ENCODE measurements at places on chromosomes 11 and 22.

DNA sequence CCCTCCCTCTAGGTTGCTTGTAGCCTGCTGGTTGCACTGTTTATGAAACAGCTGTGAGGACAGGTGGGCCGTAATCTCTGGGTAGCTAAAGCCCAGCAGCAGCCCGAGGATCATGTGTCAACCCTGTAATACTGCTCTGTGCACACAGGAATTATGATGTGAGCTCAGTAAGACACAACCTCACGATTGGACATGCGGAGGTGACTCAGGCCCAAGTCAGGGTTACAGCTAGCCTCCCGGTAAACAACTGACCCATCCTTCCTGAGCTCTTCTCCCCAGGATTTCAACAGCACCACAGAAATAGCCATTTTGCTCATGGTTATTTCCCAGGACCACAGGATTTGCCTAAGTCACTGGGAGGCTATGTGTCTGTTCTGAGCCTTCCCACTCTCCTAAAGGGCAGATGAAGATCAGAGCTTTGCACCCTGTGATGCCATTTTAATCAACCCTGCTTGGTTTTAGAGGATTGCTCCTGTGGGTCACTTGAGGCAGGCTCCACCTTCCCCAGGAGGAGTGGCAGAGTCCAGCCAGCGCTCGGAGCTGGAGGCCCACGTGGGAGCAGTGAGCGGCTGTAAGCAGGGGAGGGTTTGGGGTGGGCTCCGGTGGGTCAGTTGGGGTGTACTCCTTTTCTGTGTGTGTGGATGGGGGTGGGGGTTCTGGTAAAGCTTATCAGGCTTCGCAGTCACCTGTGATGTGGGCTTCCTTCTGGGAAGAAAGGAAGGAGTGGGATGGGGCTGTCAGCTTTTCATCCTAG is at the start of gene AMPD3:
Gene AMPD3 (plus strand): TSS at position 387 of the 754 bp plus-strand sequence. CDS start 6,256 bp downstream, outside the sequence.
- DNase-seq, result no peak

GRCh38 chr22:30879415-30879797 is 89.2 kb downstream of the MORC2 start:
- no peak for DNase-seq

DNA sequence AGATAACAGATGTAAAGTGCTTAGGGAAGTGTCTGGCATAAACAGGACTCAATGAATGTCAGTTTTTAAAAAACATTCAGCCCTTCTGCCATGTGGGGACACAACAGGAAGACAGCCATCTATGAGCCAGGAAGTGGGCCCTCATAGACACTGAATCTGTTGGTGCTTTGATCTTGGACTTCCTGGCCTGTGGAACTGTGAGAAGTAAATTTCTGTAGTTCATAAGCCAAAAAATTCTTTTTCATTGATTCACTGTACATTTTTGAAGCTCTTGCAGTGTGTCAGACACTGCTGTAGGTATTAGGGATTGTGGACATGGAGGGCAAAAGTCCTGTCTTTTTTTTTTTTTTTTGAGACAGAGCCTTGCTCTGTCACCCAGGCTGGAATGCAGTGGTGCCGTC is 188.6 kb downstream of the HIPK3 start:
- no peak for DNase-seq

- DNase-seq, result no peak
Observed at GRCh38 chr22:29734406-29734805, 14.6 kb downstream of the CABP7 start.

DNA sequence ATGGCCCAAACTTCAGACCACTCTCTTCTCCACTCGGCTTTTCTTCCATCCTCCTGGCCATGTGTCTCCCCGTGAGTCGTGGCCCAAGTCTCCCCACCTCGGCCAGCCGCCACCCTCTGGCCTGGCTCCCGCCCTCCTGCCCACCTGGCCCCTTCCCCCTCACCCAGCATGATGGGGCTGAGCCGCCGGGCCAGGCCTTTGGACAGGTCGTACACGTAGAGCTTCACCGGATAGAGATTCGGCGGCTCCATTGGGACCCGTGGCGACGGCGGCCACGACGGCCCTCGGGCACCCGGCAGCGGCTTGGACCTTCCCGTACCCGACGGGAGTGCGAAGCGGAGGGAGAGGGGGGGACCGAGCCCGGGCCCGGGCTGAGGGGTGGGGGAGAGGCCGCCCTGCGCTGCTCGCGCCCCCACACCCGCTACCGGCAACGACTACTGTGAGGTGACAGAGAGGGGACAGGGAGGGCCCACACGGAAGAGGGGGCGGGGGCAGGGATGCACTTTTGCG is at the start of gene DESI1:
Gene DESI1 (minus strand): TSS at position 455 of the 510 bp plus-strand sequence. CDS start 204 bp downstream, at position 251.
- DNase-seq, result no peak

- no peak for DNase-seq
Observed at GRCh38 chr11:383431-383830, 10.6 kb upstream of the PKP3 start.

DNA sequence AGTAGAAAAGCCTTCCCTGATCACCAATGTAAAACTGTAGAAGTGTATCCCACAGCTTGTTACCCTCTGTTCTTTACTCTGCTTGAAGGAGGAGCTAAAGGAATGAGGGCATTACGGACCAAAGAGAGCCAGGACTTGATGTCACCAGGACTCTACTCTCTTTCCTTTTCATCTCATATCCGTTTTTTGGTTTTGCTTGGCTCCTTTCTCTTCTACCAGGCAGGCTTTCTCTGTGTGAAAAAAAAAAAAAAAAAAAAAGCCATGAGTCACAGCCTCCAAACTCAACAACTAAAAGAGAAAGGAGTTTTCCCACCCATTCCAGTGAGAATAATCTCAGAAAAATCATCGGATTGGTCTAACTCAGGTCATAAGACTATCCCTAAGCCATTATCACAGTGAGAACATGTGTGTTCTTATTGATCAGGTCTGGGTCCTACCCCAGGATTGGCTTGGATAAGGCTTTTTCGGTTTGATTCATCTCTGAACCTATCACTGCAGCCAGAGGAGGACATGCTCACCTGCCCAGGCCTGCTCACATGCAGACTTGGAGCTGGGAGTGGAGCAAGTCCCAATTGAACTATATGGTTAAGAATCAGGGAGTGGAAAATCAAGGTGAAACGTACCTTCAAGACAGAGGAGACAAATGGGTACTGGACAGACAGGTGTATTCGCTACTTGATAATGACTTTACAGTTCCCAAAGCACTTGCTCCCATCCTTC is 19.4 kb upstream of the LRRC55 start:
- DNase-seq, result no peak

GRCh38 chr11:130813638-130814037 is 102.6 kb downstream of the SNX19 start:
- DNase-seq, result no peak

- no peak for DNase-seq
Observed at GRCh38 chr22:47090591-47091245, 328.3 kb downstream of the TBC1D22A start.

GRCh38 chr11:29184939-29185890 is 831.6 kb downstream of the KCNA4 start:
- DNase-seq, result no peak

DNA sequence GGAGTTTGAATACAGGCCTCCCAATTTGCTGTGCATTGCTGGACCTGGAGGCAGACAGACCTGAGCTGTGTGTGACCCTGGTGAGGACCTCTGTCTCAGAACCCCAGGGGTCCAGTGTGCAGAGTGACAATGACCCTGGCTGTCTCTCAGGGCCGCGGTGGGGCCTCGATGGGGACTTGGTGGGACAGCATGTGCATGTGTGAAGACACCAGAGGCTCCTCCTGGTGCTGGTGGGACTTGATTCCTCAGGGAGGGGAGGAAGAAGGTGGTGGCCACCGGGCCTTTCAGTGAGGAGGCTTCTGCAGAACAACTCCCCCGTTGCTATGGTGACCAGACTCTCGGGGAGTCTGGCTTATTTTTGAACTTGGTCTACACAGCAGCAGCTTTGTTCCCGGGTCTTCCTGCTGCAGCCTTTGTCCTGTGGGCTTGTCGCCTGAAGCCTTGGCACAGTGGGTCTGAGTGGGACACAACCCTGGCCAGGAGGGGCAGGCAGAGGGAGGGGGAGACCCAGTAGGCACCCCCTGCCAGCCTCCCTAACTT is 35.3 kb downstream of the MCM5 start:
- no peak for DNase-seq

DNA sequence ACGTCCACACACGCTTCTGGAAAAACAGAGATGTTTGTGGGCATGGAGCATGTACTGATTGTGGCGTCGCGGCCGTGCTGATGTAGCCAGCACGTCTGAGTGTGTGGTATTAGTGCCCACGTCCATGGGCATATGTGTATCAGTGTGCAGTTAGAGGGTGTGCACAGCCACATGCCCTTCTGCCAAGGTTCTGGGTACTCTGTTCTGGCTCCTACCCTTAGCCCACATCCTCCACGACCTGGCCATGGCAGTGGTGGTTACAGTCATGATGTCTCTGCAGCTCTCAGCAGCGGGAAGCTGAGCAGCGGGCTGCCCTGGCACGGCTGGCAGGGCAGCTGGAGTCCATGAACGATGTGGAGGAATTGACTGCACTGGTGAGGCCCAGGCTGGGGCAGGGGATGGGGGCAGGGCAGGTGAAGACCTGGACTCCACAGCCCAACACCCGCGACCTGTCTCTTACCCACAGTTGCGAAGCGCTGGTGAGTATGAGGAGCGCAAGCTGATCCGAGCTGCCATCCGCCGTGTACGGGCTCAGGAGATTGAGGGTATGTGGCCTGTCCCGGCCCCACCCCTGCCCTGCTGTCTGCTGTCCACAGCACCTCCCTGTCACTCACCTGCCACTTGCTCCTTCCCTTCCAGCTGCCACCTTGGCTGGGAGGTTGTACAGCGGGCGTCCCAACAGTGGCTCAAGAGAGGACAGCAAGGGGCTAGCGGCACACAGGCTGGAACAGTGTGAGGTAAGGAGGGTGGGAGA is 7.3 kb downstream of the SMTN start:
- no peak for DNase-seq

- no peak for DNase-seq
Observed at GRCh38 chr11:36508743-36509142, 1.3 kb downstream of the TRAF6 start.

GRCh38 chr11:87338046-87338639 is 300.4 kb downstream of the TMEM135 start:
- DNase-seq, result no peak

- no peak for DNase-seq
Observed at GRCh38 chr11:1086171-1087102, 11.8 kb downstream of the MUC2 start.

DNA sequence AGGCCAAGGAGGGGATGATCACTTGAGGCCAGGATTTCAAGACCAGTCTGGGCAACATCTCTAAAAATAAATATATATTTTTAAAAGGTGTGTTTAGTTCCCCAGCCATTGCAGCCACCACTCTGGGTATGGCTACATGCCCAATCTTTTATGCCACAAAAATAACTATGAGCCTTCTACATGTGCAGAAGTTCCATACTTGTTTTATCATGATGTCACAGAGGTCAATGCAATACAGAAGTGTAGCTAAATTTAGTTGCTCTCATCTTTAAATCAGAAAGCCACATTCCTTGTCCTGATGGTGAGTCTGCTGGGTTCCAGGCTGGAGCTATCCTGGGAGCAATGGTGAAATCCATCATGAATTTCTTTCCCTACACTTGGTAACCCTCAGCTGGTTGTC is 436.3 kb downstream of the DYNC2H1 start:
- no peak for DNase-seq

- DNase-seq, result no peak
Observed at GRCh38 chr22:44869196-44869595, 116.8 kb downstream of the ARHGAP8 start.

GRCh38 chr22:29338398-29338797 is 22.9 kb upstream of the RASL10A start:
- DNase-seq, result no peak

GRCh38 chr11:72330131-72330727 is 86.3 kb upstream of the PHOX2A start:
- no peak for DNase-seq

DNA sequence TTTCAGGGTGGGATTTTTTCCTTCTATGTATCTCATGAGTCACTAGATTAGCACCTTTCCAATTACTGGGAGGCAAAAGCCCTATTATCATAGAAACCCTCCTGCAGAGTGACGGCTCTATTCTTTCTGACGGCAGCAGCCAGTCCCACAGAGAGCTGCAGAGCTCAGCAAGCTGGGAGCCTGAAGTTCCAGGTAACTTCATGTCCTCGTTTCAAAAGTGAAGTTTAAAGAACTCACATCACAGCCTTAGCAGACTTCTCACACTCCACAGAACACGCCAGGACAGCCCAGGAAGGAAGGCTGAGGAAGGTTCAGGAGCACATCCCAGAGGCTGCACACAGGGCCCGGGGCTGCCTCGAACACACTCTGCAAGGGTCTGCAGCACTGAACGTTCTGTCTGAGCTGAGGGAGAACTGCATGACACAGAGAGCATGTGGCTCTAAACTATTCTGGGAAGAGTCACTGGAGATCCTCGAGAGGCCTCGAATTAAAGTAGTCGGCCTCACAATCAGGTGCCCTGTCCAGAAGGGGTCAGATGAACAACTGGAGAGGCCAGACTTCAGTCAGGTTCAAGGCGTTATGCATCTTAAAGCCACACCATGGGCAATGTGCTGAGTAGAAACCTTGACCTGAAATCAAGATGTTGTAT is 104.2 kb upstream of the DRD2 start:
- no peak for DNase-seq

DNA sequence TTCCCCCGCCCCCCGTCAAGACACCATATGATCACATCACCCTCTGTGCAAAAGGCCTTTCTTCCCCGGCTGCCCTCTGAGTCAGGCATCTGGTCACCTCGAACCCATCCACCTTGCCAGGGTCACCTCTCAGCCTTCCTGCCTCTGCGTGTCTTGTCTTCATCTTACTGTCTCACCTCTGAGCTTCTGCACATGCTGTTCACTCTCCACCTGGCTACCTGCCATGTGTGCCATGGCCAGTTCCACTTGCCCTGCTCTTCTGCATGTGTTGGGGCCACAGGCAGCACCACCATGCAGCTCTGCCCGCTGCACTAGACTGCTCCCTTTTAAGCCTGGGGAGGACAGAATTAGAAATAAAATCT is 9.8 kb downstream of the ZNF74 start:
- no peak for DNase-seq

- DNase-seq, result no peak
Observed at GRCh38 chr22:49306632-49307480, 520.8 kb downstream of the BRD1 start.

DNA sequence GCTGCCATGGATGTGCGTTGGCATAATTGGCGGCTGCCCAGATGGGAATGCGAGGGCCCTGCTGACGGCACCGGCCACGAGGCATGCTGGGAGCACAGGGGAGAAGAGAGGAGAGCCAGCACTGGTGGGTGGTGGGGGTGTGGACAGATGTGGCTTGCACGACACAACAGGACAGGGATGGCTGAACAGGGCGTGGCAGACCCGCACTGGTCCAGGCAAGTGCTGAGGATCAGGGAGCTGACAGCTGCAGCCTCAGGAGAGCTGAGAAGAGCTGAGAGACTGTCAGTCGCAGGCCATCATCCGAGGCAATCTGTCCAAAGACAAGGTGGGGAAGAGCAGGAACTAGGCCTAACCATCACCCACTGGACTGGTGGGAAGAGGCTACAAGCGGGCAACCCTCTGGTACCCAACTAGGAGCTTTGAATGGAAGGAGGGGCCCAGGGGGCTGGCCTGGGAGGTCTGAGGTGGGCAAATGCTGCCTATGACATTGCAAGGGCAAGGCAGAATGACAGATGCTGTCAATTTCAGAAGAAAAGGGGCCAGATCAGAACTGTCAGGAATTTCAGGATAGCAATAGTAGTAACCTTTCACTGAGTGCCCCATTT is 2.4 kb downstream of the GNB1L start:
- DNase-seq, result no peak

Data from KBM-7 (cell line).